ENCODE measurements at places on chromosomes 7 and 10.
A peak's percentile ranks its signal among the peaks of the same experiment; 100 is the strongest.

DNA sequence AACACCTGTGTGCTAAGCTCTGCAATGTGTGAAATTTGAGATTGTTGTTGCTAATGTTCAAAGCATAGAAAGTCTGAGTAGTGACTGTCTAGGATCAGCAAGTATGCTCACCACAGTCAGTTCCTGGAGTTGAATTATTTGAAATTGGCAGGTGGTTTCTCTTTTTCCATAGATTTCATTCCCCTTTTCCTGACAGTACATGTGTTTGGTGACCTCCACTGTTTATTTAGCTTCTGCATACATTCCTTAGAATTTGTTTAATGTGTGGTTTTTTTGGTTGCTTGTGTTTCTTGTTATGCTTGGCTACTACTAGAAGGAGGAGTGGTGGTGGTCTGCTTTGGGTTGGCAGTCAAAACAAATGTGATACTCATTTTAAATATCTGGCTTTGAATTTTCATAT, 52.3 kb downstream of the FOXP2 start:
- no peak for DNase-seq

DNA sequence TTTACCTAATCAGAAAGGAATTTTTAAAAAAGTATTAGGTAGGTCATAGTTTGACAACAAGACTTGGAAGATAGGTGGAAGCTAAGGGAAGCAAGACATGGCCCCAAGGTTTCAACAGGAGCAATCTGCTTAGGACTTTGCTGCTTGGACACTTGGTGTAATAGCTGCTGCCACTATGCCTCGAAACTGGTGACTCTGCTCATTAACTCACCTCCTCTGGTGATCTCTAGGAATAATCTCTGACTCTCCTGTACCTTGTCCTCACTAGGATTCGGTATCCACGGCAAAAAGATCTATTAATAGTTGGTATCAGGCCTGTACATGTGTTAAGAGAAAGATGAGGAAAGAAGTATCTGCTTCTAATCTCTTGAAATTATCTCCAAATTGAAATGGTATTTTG, 53.1 kb downstream of the PTEN start:
- no peak for DNase-seq

- no peak for DNase-seq
These were observed 42.4 kb upstream of the GDF10 start for GRCh38 chr10:47257396-47258120.

- no peak for DNase-seq
These were observed 50.1 kb upstream of the SRPK2 start for GRCh38 chr7:105438847-105439173.

- no peak for DNase-seq
These were observed 503.8 kb downstream of the GRID1 start for GRCh38 chr10:85862771-85863170.

DNA sequence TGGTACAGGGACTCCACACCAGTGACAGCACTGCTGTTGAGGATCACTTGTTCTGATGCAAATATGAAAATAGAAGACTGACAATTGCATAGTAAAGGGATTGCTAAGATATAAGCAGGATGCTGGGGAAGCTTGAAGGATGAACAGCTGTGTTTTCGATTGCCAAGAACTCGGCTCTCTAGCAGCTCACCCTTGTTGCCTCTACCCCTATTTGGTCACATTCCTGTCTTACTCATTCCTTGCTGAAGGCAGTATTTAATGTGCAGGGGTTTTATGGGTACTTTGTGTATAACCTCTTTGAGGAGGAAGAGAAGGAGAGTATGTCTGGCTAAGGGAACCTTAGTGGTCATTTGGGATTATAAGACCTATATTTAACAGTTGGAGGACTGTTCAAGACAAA, 218.8 kb downstream of the AUTS2 start:
- DNase-seq: no peak

DNA sequence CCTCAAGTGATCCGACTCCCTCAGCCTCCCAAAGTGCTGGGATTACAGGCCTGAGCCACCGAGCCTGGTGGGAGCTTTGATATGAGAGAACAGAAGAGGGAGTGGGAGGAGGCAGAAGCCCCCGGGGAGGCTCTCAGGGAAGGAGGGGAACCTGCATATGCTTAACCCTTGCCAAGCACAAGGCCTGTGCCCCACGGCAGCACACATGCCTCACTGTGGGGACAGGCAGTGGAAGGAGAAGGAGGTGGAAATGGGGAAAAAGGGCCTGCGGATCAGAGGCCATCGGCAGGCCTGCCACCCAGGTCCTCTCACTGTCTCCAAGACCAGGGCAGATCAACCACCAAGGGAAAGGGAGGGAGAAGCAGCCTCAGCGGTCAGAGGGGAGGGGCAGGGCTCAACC, 7.2 kb upstream of the GRID1 start:
- no peak for DNase-seq

GRCh38 chr10:42790835-42791234, 8.2 kb downstream of the BMS1 start:
- DNase-seq: no peak

DNA sequence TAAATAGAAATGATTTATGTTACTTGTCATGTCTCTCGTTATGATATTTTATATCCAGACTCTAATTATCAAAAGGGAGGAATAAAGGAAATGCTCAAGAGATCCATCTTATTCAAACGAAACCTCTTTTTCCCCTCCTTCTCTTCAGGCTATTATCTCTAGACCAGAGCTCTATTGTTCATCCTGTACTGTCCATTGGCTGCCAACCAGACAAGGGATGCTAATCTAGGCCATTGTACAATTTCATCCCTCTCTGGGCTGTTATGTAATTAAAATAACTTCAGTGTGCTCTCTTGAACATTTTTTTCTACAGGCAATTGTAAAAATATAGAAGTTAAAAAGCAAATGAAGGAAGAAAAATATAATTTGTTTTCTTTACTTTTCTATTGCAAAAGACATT, 220.4 kb downstream of the HDAC9 start:
- DNase-seq: no peak

GRCh38 chr10:102870221-102870620, 951 bp downstream of the AS3MT start:
- no peak for DNase-seq

DNA sequence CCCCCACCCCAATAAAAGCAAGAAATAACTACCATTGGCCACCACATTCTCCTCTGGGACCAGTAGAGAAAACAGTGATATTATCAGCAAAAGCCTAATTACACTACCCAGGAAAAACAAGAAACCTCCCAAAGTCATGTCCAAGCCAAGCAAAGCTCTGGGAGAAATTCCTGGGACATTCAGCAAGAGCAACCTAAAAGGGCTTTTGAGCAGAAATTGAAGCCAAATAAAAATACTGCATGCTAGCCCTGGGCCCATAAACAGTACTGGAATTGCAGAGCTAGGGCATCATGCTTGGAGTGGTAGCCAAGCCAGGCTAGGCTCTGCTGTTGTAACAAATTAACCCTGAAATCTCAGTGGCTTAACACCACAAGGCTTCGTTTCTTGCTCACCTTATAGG, 347.9 kb downstream of the LRMDA start:
- DNase-seq: no peak

- no peak for DNase-seq
These were observed 17.6 kb downstream of the CDNF start for GRCh38 chr10:14820010-14820774.

DNA sequence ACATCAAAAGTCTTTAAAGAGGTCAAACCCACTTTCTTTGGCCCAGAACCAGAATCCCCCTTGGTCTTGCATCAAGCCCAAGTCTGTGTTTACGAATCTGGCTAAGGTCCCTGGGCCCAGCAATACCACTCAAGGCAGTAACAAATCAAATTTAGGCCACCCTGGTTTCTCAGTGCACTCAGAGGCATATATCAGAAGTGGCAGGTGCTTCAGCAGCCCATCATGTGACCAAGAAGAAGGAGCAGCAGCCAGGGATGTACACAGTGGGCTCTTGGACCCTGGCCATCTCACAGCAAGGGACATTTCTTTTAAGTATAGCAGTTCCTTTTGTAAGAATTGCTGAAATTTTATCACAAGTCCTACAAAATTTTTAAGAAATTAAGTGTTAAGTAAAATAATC, 7.3 kb upstream of the SLC25A13 start:
- peak; percentile 86 for DNase-seq

DNA sequence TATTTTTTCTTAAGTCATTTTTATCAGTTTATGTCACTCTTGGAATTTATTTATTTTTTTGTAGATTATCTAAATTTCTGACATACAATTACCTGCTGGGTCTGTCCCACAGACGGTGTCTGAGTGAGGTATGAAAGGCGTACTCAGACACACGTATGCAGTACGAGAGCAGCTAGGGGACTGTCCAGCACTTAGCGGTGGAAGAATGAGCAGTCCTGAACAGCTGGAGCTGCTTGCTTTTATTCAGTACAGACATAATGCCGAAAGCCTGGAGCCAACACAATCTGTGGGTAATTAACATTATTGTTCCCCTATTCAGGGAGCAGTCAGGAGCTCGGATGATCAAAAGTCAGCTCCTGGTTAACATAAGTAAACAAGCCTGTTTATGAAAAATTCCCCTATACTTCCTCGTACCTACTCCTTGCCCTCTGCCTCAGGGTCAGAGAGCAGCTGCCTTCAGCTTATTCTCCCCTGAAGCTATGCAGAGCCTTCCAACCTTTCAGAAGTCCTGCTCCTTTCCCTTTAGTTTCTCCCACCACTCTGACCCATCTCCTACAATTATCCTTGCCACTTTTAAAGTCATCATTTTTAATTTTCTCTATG, 488.0 kb upstream of the POM121L12 start:
- no peak for DNase-seq

GRCh38 chr10:106317554-106317953, 847.0 kb downstream of the SORCS1 start:
- no peak for DNase-seq

DNA sequence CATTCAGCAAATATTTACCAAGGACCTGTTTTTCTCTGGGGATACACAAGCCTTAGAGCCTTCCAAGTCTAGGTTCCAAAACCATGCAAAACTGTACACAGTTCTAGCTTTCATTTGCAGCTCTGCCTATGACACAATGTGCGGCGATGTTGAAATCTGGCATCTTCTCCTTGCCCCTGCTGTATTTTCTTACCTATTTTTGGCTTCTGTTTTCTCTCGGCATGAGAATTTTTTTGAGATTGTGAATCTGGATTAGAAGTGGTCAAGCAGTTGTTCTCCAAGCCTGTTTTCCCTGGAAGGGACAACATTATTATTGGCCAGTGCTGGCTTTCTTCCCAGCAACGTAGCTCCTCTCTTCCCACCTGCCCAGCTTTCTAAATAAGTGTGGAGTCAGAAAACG, 176.3 kb downstream of the CREB5 start:
- DNase-seq: no peak

DNA sequence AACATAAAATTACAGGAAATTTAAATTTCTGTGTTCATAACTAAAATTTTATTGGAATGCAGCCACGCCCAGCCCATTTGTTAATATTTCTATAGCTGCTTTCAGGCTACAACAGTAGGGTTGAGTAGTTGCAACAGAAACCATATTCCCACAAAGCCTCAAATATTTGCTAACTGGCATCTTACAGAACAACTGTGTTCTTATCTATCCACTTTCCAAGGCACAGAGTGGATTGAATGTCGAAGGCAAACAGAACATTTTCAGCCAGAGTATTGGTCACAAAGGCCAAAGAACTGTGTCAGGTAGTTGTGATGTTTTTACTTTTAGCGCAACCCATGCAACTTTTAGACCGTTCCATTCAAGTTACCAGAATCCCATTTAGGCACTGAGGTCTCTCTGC, 51.1 kb upstream of the OPN4 start:
- no peak for DNase-seq

GRCh38 chr7:77565917-77566316, 28.8 kb downstream of the PTPN12 start:
- DNase-seq: no peak

DNA sequence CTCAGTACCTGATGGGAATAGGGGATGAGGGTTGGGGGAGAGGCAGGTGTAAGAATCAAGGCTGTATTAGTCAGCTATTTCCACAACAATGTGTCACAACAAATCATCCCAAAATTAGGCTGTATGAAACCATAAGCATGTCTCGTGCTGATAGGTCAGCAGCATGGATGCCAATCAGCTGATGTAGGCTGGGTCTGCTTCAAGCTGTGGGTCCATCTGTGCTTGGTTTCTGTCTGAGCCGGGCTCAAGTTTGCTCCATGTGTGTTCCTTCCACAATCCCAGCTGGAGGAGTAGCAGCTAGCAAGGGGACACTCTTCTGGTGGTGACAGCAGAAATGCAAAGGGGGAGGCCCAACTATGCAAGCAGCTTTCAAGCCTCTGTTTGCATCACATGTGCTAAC, 97.9 kb upstream of the ZNF746 start:
- no peak for DNase-seq

- no peak for DNase-seq
These were observed 378.5 kb upstream of the SEMA3C start for GRCh38 chr7:81297317-81297716.

- peak; percentile 18 for DNase-seq
These were observed 19.4 kb upstream of the EPHB6 start for GRCh38 chr7:142835487-142835886.

DNA sequence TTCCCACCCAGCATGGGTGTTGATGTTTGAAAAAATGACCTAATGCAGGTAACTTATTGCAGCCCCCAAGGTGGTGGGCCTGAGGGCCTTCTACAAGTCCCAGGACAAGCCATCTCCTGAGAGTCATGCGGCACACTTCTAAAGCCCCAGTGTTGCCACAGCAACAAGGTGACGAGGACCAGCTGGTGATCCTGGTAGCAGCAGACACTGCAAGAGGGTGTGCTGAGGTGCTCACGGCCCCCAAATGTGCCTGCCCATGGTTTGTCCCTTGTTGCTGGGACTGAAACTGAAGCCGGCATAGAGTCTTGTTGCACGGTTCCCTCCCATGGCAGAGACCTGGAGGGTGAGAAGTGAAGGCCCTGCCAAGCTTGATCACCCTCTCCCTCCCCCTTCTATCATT, 333.2 kb upstream of the MGMT start:
- no peak for DNase-seq

- DNase-seq: peak; percentile 19
These were observed 28.4 kb downstream of the UBE2D4 start for GRCh38 chr7:43954524-43955228.

- no peak for DNase-seq
These were observed 9.2 kb upstream of the SVIL start for GRCh38 chr10:29643771-29644501.

- peak; percentile 11 for DNase-seq
These were observed 45.5 kb downstream of the CTBP2 start for GRCh38 chr10:125114761-125115391.

DNA sequence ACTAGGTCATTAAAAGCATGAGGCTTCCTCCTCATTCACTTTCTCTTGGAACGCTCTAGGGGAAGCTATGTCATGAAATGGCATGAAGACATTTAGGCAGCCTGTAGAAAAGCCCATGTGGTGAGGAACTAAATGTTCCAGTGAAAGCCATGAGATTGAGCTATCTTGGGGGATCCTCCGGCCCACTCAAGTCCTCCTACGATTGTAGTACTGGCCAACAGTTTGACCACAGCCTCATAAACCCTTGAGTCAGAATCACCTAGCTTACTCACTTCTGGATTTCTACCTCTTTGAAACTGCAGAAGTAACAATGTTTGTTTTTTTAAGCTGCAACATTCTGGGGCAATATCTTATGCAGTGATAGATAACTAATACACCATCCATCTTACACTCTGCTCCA, 605.1 kb downstream of the SORCS1 start:
- DNase-seq: no peak

GRCh38 chr10:29691564-29692072, 56.8 kb upstream of the SVIL start:
- DNase-seq: no peak

- no peak for DNase-seq
These were observed 90.7 kb upstream of the TMEM26 start for GRCh38 chr10:61543831-61544230.

Measured in DMS79 treated with DMSO at 0.1 percent for 48 hours (cell line).